ENCODE measurements at places on chromosomes 12 and 14.

DNA sequence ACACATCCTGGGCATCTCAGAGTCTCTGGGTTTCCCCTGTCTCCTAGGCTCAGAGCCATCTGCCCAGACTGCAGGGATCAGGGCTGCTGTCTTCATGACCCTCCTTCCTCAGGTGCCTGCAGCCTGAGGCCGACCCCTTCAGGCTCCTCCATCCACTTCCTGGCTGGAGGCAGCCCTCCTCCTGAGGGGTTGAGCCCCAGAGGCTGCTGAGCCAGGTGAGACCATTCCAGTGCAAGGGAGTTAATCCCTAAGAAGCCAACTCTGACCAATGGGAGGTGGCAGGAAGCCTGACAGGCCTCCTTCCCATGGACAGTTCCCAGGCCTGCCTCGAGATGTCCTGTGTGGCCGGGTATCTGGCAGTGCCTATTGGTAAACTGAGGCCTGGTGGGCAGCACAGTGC, 8.4 kb upstream of the PPP4R4 start:
- no peak for DNase-seq

GRCh38 chr14:105499256-105500035, 8.4 kb downstream of the TEDC1 start:
- no peak for DNase-seq

DNA sequence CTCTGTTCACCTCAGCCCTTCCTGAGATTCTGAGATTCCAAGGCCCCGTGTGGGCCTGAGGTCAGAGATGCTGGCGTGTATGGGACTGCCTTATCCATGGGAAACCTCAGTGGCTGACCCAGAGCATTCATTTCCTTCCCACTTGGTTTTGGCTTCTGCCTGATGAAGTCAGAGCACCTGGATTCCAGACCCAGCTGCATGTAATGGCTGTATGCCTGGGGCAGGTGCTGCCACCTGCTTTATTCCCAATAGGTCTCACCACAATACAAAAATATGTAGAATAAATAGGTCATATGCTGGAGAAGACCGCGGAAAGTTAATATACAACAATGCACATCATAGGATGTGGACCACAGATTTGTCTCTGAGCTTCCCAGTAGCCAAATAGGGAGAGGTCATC, 25.6 kb downstream of the FIGNL2 start:
- no peak for DNase-seq

DNA sequence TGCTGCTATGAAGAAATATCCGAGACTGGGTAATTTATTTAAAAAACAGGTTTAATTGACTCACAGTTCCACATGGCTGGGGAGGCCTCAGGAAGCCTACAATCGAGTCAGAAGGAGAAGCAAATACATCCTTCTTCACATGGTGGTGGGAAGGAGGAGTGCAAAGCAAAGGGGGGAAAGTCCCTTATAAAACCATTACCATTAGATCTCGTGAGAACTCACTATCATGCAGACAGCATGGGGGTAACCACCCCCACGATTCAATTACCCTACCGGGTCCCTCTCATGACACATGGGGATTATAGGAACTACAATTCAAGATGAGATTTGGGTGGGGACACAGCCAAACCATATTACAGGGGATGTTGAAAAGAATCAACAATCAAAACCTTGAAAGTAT, 74.9 kb downstream of the PPM1H start:
- no peak for DNase-seq

DNA sequence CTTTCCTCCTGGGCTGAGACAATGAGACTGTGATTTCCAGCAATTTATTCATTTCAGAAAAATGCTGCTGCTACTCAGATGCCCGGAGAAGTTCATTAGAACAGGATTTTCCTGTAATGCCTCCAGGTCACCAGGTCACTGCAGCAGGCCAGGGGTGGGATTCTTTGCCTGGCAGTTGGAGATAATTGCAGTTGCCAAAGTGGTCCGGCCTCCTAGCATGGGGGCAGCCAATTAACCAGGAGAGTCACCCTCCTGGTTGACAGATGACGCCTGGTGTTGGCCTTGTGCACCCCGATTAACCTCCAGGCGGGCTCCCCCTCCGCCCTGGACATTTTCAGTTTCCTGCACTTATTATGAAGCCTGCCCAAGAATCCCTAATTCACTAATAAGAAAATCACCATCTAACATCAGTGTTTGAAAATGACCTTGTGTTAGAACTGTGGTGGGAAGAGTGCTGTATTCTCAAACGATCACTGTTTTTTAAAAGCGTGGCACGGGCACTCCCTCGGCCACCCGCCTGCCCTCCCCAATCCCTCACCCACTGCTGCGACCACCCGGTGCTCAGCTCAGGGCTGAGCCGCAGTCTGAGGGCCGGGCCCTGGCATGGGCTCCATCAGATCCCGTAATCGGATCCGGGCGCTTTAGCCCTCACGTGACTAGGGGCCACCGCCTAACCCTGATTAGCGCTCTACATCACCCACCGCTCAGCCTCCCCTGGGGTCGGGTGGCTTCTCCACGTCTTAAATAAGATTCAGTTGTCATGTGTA, 12.9 kb downstream of the RIMBP2 start:
- DNase-seq: no peak

GRCh38 chr12:19489168-19489567, 49.9 kb downstream of the AEBP2 start:
- DNase-seq: no peak

DNA sequence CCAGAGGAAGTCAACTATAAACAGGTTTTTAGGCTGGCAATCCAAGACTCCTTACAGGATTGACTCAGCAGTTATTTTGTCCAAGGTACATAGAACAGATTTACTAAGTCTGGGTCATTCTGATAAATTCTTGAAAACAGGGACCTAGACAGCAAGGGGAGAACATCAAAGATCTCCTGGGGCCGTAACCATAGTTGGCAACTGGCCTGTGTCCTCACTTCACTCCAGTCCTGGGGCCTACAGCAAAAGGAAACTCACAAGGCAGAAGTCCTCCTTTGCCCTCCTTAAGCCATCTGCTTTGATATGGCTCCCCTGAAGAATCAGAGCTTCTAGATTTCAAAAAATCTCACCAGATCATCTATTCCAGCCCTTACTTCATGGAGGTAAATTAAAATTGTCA, 207.2 kb upstream of the IGF1 start:
- no peak for DNase-seq

DNA sequence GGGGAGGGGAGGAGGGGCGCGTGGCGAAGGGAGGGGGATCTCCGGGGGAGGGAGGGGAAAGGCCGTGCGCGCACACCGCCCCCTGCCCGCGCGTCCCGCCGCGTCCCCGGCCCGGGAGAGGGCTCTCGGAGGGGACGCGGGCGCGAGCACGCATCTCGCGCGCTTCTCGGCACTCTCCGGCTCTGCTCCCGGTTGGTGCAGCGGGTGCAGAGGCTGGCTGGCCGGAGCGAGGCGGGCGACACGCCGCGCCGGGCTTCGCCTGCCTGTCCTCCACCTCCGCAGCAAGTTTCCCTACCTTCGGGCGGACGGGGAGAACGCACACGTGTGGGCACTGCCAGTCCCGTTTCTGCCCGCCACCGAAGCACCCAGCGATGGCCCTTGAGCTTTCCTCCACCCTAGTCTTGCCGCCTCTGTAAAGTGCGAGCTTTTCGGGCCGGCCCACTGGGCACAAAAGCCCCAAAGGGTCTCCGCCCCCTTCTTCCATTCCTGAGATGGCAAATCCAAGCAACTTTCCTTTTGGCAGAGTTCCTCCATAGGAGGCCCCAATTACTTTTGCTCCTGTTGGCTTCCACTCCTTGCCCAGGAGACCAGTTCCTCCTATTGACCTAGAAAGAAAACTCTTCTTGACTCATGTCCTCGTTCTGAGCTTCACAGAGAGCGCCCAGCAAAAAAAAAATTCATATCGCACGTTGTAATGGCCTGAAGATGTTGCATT, 363 bp upstream of the CSAD start:
- DNase-seq: peak; percentile 32

- DNase-seq: no peak
These were observed 9.6 kb upstream of the FBXO33 start for GRCh38 chr14:39441805-39442204.

- DNase-seq: no peak
These were observed 20.4 kb downstream of the BATF start for GRCh38 chr14:75542588-75543091.

GRCh38 chr14:71799841-71800240, 132.4 kb upstream of the RGS6 start:
- no peak for DNase-seq

- no peak for DNase-seq
These were observed 84.1 kb upstream of the ZDHHC17 start for GRCh38 chr12:76679778-76680177.

DNA sequence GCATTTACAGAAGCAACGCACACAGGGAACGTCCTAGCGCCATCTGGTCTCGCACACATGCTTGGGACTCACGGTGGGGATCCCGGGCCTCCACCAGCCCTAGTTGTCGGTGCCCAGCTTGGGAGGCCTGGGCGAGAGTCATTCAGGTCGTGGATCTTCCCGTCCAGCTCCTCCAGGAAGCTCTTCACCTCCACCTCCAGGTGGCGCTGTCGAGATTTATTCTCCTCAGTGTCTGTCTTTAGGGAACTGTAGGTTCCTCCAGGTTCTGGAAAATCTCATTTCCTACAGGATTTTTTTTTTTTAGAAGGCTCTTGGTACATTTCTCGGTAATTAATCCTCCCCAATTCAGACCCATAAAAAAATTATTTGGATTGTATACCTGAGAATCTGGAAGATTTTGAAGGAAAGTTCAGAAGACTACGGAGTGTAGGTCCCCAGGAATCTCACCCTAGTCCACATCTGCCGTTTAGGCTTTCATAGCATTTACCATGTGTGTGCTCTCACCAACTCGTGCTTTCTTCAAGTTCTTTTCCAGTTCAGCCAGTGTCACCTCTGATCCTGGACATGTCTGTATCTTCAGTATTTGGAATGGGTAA, 910.0 kb downstream of the TMEM121 start:
- no peak for DNase-seq

- no peak for DNase-seq
These were observed 86.3 kb downstream of the LRP6 start for GRCh38 chr12:12180575-12180974.

- DNase-seq: no peak
These were observed 29.4 kb upstream of the OXA1L start for GRCh38 chr14:22737052-22737451.

DNA sequence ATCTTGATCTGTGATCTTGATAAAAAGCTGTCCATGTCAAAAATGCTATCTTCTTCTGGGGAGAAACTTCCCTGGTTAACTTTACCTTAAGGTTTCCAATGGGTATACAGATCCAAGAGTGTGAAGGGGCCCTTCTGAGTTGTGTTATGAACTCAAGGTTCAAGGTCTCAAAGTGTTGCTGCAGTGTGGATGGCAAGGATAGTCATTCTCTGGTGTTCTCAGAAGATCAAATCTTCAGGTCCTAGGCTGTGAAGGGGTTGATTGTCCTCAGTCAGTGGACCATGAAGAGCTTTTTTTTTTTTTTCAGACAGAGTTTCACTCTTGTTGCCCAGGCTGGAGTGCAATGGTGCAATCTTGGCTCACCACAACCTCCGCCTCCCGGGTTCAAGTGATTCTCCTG, 114.4 kb downstream of the SPTSSA start:
- DNase-seq: no peak

DNA sequence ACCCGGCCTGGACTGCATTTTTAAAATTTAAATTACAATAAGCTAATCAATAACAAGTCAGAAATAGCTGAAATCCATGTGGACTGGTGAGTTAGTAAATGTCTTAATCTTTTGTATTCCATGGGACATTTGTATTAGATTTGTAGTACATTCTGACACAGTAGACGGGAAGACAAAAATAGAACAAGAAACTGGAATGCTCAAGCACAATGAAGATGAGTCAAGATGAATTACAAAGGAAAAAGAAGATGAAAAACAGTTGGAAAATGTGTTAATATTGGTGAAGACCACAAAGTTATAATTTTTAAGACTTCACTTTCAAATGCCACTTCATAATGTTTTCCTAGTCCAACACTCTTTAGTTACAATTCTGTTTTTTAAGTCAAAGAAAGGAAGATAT, 97.8 kb upstream of the FERMT2 start:
- no peak for DNase-seq

DNA sequence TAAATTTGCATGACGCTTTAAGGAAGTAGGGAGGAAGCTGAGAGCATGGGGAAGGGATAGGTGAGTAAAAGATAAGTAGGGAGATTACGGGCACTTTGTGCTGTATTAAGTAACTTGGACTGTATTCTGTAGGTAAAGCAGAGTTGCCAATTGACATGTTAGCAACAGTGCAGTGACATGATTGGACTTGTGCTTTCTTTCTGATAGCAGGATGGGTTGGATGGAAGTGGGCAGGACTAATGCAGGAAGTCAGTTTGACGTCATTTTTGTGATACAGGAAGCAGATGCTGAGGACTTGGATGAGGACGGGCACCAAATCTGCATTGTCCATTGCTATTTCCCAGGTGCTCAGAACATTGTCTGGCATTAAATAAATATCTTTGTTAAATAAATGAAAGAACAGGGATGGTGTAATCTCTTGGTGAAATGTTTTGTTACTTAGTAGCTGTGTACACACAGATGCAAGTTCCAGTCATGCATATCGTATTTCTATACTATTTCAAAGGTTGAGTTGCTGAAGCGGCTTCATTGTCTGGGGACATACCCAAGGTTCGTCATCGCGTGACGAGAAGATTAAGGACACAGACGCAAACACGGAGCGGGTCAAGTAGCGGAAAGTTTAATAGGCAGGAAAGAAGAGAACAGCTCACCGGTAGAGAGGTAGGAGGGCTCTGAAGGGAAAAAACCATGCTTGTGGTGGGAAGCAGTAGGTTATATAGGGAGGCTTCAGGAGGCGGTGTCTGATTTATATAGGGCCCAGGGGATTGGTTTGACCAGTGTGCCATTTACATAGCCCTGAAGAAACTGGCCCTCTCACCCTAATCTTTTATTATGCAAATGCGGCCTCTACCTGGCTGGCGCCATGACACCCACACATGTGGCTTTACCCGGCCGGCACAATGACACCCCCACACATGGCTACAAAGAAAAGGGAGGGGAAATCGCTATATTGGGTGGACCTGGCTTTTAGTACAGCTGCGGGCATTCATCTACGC, 30.7 kb downstream of the GUCY2C start:
- no peak for DNase-seq

DNA sequence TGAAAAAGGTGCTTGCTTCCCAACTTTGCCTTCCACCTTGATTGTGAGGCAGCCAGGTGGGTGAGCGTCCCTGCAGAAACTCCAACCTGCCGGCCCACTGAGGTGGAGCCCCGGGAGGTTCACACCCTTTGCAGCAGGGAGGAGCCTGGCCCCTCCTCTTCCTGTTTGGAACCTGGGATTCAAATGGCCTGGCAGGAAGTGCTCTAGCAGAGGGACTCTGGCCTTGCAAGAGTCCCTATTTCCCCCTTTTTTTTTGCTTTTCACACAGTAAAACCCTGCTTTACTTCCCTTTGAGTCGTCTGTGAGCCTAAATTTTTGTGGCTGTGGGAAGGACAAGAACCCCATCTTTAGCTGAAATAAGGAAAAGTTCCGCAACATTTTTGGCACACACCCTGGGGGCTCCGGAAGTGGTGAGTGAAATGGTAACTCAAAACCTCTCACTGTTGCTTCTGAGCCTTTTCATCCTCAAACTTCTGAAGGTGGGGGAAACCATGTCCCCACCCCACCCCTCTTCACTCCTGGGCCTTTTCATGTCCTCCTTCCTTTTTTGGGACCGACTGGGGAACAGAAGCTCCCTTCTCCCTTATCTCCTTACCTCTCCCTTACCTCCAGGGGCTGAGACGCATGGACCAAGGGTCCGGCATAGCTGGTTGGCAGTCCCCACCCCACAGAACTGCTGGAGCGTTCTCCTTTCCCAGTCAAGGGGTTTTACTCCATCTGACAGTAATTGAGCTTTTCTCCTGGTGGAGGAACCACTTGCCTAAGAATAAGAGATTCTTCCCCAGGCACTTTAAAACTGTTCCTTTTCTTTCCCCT, 102.0 kb downstream of the KCNMB4 start:
- no peak for DNase-seq

GRCh38 chr14:25247609-25248008, 197.7 kb upstream of the STXBP6 start:
- no peak for DNase-seq

Measured in GM04504 (cell line).